ENCODE measurements at places on chromosomes 6 and 20. TPM values are rescaled to one million over a fixed set of nuclear protein-coding genes. Genes with fewer than 3 reads are reported as not detected.

DNA sequence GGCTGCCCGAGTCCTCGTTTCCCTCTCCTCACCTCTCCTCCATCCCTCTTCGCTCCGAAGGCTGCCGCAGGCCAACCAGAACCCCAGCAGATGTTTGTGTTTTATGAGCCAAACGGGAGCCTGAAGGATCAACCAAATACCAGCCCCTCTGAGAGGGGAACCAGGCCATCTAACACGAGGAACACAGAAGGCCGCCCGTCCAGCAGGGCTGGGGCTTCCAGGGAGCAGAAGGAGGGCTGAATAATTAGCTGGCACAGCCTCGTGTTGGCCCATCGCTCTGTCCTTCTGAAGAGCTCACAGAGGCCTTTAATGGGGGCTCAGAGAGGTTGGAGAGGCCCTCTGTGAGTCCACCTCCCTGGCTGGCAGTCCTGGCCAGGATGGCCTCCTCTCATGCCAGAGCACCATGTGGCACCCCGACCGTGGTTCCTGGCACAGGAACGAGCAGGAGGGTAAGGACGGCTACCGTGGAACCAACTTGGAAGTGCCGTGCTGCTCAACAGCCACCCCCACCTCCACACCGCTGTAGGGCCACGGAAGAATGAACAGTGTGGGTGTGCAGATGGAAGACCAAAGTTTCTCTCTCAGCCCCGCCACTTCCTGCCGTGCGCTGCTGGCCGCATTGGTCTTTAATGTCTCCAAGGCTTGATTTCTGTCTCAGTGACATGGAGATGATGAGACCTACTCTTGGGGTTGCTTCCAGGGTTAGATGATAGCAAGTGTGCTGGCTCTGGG, 155.2 kb downstream of the SCML4 start:
- DNase-seq = no peak

The CSE1L gene
- total RNA-seq = 193 TPM

- DNase-seq = no peak
Measured at GRCh38 chr20:45957021-45957941, 14.7 kb downstream of the ZNF335 start.

DNA sequence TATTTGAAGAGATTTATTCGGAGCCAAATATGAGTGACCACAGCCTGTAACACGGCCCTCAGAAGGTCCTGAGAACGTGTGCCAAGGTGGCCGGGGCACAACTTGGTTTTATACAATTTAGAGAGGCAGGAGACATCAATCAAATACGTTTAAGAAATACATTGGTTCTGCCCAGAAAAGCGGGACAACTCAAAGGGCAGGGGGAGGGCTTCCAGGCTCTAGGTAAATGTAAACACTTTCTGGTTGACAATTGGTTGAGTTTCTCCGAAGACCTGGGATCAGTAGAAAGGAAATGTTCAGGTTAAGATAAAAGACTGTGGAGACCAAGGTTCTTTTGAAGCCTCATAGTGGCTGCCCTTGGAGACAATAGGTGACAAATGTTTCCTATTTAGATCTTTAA, 18.9 kb upstream of the KIF25 start:
- DNase-seq = no peak

The TMEM14A gene
- 18.6 TPM for total RNA-seq

The PREX1 gene
- total RNA-seq = 0.12 TPM

The VSX1 gene
- total RNA-seq = not detected

DNA sequence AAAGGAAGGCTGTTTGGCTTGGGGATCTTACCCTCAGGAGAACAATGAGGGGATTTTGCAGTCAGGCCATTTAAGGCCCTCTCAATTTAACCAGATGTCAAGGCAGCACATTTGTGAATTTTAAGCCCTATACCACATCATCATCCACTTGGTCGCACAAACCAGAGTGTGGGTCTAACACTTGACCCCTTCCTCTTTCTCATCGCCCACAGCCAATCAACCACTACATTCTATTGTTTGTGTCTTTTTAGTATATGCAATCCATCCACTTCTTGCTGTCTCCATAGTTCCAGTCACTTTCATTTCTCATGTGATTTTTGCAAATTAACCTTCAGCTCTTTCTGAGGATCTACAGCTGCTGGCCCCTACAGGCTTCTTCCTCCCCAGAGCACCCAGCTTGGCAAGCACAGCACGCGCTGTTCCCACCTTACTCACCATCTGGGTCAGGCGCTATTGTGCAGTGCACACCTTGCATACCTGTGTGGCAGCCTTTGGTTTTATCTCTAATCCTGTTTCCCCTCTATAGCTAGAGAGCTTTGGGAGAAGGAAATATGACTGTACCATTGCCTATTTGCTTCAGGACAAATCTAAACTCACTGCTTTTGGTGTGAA, 32.3 kb upstream of the CD83 start:
- no peak for DNase-seq

GRCh38 chr6:149881066-149881766, 16.7 kb downstream of the RAET1E start:
- DNase-seq = no peak

DNA sequence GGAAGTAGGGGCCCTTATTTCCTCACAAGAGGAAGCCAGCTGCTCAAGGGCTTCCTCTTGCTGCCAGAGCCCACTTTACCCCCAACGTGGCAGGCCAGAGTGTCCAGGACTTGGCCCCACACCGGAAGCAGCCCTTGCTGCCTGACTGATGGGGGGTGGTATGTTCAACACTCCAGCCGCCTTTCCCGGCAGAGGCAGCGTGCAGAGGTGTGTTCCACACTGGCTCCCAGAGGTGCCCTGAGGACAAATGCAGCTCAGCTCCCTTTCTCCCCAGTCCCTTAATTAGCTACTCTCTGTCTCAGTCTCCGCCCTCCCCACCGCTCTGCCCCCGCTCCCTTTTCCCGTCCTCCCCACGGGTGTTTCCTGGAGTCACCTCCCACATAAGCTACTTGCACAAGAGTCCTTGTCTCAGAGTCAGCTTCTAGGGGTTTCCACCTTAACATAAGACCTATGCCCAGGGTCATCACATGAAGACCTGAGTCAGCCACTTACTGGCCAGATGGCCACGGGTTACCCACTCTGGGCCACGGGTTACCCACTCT, 61.7 kb upstream of the SHLD1 start:
- no peak for DNase-seq

- no peak for DNase-seq
Measured at GRCh38 chr6:113353392-113353791, 503.8 kb upstream of the MARCKS start.

All from NCI-H460 (cell line).